Stimulated activated CD8-positive, alpha-beta memory T cell treated with anti-CD3 and anti-CD28 coated beads, Interleukin-4, amount 100 ng/mL, for 1 hour (primary cell): ENCODE measurements at places on chromosomes 4 and X.

DNA sequence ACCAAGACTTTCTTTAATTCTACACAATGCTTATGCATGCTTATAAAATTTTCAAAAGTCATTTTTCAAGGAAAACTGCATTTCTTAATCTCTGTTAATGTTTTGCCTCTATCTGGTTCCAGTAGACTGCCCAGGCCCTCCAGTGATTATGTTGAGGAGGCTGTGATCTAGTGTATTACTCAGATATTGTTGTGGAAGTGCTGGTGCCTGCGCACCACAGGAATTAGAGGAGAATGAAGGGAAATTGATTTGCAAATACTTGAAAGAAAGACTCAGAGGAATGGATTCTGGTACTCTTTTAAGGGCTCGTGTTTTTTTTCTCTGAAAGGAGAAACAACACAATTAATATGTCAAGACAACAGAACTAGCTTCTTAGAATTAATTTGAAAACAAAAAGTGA is 1015.1 kb downstream of the RPA4 start:
- DNase-seq: no peak

DNA sequence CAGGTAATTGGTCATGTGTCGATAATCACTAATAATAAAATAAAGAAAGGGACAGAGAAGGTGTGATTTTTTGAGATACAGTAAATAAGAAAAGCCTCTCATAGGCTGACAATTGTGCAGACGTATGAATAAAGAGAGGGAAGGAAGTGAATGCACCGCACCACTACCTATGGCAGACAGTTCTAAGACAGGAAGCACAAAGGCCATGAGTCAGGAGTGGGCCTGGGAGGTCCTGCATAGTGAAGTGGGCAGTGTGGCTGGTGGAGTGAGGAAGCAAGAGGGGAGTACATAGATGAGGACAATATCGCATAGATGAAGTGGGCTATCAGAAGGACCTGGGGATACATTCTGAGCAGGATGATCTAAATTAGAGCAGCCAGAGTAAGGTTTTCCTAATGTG is 75.6 kb downstream of the BMP3 start:
- no peak for DNase-seq

- DNase-seq: no peak
Observed at GRCh38 chrX:133921764-133922389, 63.5 kb downstream of the GPC3 start.

- no peak for DNase-seq
Observed at GRCh38 chr4:40323866-40324265, 11.3 kb upstream of the CHRNA9 start.

DNA sequence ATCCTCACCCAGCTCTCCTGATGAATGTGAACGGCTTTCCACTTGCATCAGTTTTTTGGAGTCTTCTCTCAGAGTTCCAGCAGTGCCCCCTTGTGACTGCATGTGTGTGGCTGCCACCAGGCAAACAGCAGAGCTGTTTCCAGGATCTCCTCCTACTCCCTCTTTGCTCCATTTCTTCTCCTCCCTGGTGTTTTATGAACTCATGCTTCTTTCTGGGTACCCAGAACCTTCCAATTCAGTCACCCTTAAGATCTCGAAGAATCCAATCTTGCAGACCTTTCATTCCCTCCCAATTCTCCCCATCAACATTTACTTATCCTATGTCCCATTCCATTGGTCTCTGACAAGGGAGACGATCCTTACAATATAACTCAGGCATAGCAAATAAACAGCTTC is 6.8 kb upstream of the TCEANC start:
- DNase-seq: no peak

- peak; percentile 17 for DNase-seq
Observed at GRCh38 chr4:107721436-107722100, 1.5 kb upstream of the PAPSS1 start.

- DNase-seq: no peak
Observed at GRCh38 chr4:43253541-43253940, 361.0 kb downstream of the GRXCR1 start.

DNA sequence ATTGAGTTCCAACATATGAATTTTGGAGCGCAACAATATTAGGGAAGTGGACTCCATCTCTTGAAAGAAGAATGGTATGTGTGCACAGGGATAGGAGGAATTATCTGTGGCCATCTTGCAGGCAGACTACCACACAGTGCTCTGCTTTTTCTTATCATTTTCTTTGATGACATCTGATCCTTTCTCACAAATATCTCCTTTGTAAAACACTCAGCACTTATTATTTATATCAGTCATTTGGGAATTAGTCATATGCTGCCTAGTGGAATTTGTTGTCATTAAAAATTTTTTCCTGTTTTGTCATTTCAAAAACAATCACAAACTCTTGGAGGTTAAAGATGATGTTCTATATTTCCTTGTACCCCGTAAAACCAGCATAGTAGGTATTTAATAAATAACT is 444.3 kb upstream of the ATOH1 start:
- no peak for DNase-seq

DNA sequence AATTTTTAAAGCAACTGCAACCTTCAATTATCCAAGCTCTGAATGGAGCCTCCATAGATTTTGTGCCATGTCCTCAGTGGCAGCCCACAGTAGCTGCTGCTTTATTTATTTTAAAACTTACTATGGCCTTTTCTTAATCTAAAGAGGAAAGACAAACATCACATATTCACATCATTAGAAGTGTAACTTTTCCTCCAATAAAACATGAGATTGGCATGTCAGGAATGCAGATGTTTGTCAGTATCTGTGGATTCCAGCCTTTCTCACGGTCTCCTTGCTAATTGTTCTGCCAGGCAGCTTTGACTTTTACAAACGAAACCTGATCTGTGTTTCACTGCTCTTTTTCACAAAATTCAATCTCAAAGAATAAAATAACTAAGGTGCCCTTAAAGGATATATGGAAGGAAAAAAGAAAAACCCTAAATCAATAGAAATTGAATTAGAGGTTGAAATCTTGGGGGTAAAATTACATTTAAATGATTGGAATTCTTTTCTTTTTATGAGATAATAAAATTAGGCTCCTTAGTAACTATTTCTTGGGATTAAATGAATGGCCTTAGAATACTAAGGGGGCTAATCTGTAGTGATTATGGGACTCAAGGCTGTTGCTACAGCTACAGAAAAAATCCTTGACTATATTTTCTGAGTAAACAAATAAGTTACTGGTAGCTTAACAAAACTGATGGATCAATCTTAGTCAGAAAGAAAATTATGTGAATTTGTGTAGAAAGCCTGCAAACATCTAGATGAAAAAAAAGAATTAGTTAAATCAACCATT is 151.3 kb downstream of the RTL9 start:
- no peak for DNase-seq
